ENCODE measurements at places on chromosomes 12 and 14. TPM values are rescaled to one million over a fixed set of nuclear protein-coding genes. Genes with fewer than 3 reads are reported as not detected.

DNA sequence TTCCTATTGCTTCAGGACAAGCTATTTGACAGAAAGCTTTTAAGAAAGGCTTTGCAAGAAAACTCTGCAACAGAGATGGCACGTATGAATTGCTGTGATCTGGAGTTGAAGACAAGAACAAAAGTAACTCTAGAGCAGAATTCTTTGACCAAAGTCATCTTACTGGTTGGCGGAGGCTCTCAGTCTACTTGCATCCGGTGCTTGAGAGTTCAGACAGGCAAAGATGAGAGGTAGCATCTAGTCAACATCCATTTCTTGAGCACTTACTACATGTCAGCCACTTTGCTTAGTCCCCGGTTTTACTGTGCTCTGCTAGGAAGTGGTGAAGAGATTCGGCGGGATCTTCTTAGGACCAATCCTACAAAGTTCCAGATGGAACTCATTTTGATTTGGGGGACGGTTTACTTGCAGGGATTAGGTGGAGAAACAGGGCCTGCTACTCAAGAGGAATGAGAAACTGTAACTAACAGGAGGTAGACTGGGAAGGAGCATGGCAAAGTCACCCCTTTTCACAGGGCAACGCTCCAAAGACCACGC, 404 bp upstream of the CCDC91 start:
- DNase-seq: no peak

The SDS gene
- not detected for total RNA-seq

The TMEM132D gene
- total RNA-seq: not detected

DNA sequence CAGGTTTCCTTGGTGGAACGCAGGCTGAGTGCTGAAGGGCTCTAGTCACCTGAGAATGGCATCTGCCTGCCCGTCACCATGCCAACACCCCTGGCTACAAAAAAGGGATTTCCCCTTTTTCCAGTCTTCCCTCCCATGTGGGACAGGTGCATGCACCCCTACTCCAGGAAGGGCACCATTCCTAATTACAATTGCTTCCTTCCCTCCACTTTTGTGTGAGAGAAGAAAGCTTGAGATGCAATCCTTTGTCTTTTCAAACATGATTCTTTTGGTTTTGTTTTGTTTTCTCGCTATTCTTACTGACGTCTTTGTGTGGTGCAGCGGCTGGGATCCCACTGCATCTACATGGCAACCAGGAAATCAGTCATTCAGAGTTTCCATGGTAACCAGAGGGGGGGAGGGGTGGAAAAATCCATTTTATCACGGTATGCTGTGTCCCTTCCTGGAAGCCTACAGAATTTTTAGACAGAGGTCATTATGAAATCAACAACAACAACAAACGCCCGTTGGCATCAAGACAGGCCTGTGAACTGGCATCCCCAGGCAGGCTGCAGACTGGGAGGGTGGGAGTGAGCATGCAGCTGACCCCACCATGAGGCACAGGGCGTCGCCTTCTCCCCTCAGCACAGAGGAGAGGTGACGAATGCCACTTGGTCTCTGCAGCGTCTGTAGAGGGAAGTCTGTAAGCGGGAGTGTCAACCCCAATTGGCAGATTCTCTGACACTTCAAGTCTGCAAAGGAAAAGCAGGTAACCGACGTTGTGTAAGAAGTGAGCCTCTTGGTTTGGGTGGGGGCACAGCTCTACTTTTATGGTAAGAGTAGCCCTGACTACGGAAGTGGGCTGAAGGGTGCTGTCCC, 13.6 kb upstream of the GNG2 start:
- peak; percentile 73 for DNase-seq

GRCh38 chr14:104298458-104298857, 160.1 kb downstream of the KIF26A start:
- peak; percentile 37 for DNase-seq

The CLECL1 gene
- total RNA-seq: 0.76 TPM

All from Right ventricle myocardium inferior (tissue), 1 donor.